Left renal pelvis (tissue), 4 donors: ENCODE measurements at places on chromosomes 7 and 10. TPM values are rescaled to one million over a fixed set of nuclear protein-coding genes. Genes with fewer than 3 reads are reported as not detected.

The GDF10 gene
- 2.8 TPM for polyA plus RNA-seq

The SEMA3D gene
- 68.9 TPM for polyA plus RNA-seq

The CDK13 gene
- polyA plus RNA-seq: 66.0 TPM

The SPDYE3 gene
- 5.0 TPM for polyA plus RNA-seq

The AKR1E2 gene
- 7.0 TPM for polyA plus RNA-seq

The EIF5AL1 gene
- 0.73 TPM for polyA plus RNA-seq

The GNAT3 gene
- not detected for polyA plus RNA-seq

The ALKBH4 gene
- polyA plus RNA-seq: 9.9 TPM

The PIP gene
- not detected for polyA plus RNA-seq

The EVX1 gene
- polyA plus RNA-seq: not detected

The PODXL gene
- polyA plus RNA-seq: 39.1 TPM

The APBB1IP gene
- polyA plus RNA-seq: 5.0 TPM

The GRID2IP gene
- polyA plus RNA-seq: 1.2 TPM

The SEMA4G gene
- 38.0 TPM for polyA plus RNA-seq

The PDIA4 gene
- polyA plus RNA-seq: 180 TPM

The AS3MT gene
- polyA plus RNA-seq: 27.2 TPM

The UBN2 gene
- polyA plus RNA-seq: 11.6 TPM

The PRLHR gene
- polyA plus RNA-seq: not detected

The SPDYE9 gene
- polyA plus RNA-seq: 1.1 TPM

The ZPBP gene
- polyA plus RNA-seq: 0.39 TPM

The PSMG3 gene
- polyA plus RNA-seq: 25.4 TPM

The AGMO gene
- polyA plus RNA-seq: 0.30 TPM
